Activated CD8-positive, alpha-beta memory T cell treated with anti-CD3 and anti-CD28 coated beads for 48 hours (primary cell): ENCODE measurements at places on chromosomes 6 and 20.

DNA sequence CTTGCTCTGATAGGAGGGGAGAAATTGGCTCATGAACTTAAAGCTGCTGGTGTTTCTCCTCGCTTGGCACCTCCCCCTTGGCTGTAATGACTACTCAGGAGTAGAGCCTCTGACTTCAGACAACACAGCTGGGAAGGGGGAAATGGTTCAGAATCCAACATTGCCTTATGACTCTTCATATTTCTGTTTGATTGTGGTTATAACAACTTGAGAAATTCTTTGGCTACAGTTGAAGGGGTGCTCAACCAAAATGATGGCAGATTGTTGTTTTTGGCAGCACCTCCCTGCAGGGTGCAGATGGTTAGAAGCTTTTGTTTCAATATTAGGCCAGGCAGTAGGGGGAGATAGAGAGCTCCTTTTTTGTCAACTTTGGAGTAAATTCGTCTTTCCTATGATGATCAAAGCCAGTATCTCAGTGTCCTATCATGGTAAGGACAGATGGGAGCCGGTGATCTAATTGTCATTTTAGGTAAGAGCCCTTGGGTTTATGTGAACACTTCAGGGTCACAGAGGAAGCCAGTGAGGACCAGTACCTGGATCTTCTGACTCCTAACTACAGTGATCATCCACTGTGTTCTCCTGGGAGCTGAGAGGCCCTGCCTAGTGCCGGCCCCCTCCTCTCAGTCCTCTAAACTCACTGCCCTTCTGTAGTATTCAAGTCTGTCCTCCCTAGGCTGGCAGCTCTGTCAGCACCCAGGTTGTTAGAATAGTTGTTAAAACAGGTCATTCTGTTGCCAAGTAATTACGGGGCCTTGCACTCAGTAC is 39.9 kb downstream of the RPRD1B start:
- DNase-seq: no peak

GRCh38 chr6:12947151-12947871 is 230.7 kb downstream of the PHACTR1 start:
- DNase-seq: no peak

GRCh38 chr20:22453244-22454080 is 130.9 kb downstream of the FOXA2 start:
- DNase-seq: no peak

- DNase-seq: no peak
Observed at GRCh38 chr20:40763646-40764295, 74.7 kb upstream of the MAFB start.

DNA sequence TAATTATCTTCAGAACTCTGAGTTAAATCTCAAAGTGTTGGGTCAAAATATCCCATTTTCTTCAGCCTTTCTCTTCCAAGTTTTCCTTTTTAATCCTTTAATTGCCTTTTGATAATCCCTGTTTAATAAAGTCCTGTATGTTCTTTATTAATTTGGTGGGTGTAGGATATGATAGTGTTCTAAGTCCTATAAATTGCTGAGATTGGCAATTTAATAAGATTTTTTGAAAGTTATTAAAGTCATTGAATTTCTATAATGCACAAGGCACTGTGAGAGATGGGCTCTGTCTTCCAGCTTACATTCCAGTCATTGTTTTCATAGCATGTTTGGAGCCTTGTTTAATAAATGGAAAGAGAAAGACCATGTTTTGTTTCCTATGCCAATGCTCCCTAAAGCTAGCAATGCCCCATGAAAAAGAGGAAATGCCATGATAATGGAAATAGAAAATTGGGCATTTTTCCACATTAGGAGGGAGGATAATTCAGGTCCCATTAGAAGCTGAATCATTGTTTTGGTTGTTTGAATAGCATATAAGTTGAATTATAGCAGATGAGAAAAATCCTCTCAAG is 404.8 kb downstream of the CD109 start:
- no peak for DNase-seq

DNA sequence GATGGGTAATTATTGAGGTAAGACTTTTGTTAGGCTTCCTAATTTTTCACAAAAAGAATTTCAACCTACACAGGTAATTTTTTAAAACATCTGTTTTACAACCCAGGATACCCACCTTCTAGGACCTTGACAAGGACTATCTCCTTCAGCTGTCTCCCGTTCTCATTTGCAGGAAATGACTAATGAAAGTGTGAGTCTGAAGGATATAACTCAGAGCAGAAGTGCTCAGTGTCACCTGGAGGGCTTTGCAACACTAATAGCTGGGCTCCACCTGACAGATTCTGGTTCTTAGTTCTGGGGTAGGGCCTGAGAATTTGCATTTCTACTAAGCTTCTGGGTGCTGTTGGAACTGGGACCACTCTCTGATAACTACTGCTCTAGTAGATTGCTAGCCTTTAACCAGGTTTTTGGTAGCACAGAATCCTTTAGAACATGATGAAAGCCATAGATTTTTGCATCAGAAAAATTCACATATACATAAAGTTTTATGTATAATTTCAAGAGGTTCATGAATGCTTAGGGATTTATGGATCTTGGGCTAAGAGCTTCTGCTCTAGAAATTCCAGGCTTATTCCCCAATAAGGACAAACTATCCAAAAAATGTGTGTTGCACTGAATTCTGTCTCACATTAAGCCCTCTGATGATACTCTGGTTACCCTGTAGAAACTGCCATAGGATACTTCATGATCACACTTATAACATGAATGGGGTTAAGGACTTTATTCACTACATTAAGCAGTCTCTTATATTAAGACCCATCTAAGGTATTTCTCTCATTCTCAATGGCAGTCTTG is 30.3 kb downstream of the AK9 start:
- DNase-seq: no peak

DNA sequence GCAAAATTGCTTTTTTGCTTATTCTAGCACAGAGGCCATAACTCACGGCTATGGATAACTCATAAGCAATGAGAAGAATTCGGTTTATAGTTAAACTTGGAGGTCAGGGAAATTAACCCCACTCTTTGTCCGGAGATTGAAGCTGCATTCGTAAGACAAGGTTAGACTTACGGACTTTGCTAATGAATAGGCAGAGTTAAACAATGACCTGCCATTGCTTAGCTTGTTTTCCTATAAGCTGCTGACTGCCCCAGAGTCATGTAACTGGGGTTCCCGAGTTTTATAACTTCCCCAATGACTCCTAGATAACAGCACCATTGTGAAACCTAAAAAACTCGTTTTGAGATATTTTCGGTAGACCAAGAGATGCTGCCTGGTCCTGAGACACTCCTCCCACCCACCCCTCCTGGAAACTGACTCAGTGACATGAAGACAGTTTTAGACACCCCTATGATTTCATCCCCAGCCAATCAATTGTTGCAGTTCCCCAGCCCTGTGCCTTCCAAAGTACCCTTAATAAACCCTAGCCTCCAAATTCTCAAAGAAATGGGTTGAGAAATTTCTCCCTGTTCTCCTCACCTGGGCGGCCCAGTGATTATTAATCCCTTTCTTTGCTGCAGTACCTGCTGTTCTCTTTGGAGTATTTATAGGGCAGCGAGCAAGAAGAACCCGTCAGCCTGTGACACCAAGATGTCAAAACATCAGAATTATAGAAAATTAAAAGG is 33.1 kb upstream of the MCUR1 start:
- no peak for DNase-seq

- DNase-seq: no peak
Observed at GRCh38 chr20:51440589-51440988, 101.9 kb downstream of the NFATC2 start.

- DNase-seq: no peak
Observed at GRCh38 chr6:39143238-39143930, 28.4 kb upstream of the SAYSD1 start.

GRCh38 chr20:44145131-44145775 is 41.7 kb downstream of the JPH2 start:
- DNase-seq: no peak

DNA sequence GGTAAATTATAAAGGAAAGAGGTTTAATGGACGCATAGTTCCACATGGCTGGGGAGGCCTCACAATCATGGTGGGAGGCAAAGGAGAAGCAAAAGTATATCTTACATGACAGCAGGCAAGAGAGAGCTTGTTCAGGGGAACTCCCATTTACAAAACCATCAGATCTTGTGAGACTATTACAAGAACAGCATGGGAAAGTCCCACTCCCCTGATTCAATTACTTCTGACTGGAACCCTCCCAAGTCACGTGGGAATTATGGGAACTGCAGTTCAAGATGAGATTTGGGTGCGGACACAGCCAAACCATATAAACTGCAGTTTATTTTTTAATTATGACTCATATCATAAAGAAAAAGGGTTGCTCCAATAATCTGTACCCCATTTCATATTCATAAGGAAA is 22.3 kb upstream of the HLA-DQA2 start:
- no peak for DNase-seq
